ENCODE measurements at places on chromosomes 3 and 15. TPM values are rescaled to one million over a fixed set of nuclear protein-coding genes. Genes with fewer than 3 reads are reported as not detected.

ZXDC gene
- total RNA-seq = 15.9 TPM

SEMA5B gene
- total RNA-seq = 5.2 TPM

DNA sequence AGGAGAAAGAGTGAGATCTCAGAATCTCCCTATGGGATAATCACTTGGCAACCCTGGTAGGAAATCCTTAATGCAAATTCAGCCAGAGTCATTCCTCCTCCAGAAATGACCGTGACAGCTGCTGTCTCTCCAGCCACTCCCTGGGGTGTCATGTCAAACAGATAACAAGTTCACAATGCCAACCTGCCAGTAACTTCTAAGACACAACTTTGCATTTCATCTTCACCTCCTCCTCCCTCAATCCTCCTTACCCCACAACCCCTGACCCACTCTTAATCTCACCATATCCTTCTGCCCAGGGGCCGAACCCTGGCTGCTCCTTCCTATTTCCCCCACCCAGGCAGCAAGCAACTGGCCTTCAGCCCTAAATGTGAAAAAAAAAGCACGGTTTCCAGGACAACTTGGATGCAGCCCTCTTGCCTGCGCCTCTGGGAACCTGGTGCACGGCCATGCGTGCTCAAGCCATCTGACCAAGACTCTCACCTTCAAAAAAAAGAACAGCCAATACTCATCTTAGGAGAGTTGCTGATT lies 166.0 kb downstream of the NTRK3 start:
- no peak for DNase-seq

- peak; percentile 45 for DNase-seq
Measured at GRCh38 chr15:41866263-41866703, 27.6 kb downstream of the SPTBN5 start.

DNA sequence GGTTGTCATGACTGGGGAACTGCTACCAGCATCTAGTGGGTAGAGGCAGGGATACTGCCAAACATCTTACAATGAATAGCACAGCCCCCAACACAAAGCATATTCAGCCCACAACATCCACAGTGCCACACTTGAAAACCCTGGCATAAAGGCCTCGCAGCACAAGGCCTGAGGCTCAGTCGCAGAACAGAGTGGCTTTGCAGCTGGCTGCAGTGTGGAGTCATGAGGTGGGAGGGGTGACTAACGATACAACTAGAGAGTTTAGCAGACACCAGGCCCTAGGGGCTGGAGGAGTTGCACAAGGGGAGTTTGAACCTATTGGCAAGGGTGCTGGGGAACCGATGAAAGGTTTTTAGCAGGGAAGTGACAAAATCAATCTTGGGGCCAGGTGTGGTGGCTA lies 32.1 kb downstream of the GRK7 start:
- no peak for DNase-seq

- no peak for DNase-seq
Measured at GRCh38 chr3:152398495-152398894, 129.8 kb downstream of the MBNL1 start.

SPTBN5 gene
- total RNA-seq = 3.5 TPM

- DNase-seq = no peak
Measured at GRCh38 chr3:21738935-21739702, 11.9 kb downstream of the ZNF385D start.

DNA sequence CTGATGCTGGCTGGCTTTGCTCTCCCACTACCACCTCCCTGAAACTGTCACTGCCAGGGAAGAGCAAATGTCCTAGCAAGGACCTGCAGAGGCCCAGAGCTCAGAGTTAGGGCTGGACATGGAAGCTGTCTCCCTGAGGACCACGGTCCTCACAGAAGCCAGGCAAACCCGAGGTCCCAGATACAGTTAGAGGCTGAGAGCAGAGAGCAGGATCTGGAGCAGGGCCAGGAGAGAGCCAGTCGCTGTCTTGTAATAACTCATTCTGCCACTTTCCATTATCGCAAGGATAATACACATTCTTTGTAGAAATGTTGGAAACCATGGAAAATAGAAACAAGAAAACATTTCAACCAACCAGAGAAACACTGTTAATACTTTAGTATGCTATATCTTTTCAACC lies 10.1 kb downstream of the GHSR start:
- DNase-seq = no peak

DNA sequence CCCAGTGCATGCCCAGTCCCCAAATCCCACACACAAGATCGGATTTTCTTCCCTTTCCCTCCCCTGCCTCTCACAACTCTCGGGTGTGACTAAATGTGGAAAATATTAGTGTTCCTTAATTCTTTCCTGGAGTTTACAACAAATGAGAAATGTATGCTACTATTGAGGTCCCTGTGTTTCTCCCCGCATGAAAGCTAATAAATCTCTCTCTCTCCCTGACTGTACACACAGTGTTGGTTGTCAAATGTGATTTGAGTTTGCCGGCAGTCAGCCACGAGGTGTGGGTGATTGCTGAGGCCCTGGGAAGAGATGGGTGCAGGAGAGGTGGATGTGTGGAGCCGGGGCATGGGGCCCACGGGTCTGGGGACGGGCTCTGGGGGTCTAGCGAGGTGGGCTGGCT lies 161.4 kb upstream of the IQSEC1 start:
- DNase-seq = no peak

DNA sequence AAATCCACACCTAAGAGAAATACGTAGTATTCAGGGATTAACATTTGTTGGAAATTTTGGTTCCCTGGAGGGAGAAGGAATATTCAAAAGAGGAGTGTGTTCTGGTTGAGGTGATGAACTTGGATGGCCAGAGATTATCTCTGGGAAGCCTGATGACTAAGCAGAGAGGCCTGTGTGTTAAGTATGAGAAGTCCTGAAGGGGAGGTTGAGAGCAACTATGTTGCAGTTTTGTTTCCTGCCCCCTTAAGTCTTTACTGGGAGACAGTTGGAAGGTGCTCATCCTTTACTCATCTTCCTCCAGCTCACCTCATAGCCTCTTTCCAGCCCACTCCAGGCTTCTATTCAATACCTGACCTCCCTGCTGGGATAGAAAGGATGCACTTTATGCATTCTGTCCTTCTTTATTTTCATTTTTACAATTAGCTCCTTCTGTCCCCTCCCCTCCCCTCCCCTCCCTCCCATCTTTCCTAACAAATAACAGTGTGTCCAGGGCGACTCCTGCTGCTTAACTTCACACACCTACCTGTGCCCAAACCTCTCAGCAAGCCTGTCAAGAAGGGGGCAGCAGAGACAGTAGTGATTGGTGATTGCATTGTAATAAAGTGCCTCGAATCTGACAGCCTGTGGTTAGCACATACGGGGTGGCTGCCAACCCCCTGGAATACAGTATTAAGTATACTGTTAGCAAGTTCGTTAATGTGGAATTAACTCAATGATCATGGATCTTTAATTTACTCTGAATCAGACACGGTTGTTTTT lies 11.9 kb downstream of the RAP2B start:
- no peak for DNase-seq

DNA sequence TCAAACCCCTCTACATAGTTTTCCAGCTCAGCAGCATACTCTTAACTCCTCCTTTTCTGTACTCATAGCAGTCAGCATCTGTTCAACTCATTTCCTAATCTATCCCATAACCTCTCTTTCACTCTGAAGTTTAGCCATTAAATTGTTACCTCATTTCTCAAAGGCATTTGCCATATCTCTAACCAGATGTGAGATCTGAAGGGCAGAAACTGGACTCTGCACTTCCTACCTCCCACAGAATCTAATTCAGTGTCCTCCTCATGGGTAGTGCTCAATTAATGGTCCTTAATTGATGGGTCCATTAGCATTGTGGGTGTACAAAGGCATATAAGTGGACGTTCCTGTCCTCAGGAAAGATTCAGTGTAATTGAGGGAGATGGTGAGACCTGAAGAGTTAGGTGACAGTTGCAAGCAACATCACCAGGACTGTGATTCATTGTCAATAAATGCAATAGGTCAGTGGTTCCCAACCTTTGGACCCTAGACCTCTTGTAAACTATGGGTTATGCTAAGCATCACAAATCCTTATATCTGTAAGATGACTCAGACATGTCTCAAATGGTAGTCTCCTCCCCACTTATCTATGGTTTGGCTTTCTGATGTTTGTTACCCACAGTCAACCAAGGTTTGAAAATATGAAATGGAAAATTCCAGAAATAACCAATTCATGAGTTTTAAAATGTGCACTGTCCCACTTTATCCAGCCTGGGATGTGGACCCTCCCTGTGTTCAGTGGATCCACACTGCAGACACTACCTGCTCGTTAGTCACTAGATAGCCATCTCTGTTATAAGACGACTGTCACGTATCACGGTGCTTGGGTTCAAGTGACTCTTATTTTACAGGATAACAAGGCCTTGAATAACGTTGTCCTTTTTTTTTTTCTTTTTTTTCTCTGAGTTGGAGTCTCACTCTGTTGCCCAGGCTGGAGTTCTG lies 25.0 kb upstream of the UACA start:
- no peak for DNase-seq
